ENCODE measurements at places on chromosomes 3 and 15.

DNA sequence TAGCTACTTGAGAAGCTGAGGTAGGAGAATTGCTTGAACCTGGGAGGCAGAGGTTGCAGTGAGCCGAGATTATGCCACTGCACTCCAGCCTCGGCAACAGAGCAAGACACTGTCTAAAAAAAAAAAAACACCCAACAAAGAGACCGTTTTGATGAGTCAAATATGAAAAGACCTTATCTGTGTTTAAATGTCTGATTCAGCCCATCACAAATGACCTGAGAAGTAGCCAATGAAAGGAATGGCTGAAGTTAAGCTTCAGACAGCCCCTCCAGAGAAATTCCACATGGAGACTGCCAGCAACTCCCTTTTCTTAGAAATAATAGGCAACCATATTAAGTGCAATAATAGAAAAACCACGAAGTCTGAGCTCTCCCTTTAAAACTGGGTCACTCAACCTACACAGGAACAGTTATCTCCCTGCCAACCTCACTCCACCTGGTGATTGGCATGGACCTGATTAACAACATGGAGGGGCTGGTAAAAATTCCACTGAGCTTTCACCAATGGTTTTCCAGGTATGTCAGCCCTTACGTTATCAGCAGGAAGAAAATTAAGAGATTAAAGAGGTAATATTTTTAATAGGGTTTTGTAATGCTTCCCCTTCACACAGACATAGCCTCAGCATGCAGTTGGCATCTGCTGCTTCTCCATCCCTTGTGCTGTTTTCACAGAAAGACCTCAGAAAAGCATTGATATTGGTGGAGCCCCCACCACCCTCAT lies 238.1 kb upstream of the STT3B start:
- DNase-seq: no peak

DNA sequence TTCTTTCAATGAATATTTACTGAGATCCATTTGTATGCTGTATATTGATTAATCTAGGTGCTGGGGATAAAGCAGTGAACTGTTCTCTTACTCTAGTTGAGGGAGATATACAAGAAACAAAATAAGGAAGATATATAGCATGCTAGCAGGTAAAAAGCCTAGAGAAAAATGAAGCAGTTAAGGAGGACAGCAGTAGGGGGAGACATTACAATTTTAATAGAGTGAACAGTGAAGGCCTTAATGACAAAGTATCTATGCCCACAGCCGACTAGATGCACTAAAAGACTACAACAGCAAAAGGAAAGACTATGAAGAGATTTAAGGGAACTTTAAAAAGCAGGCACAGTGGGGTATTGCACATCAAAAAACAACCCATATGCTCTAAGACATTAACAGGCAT lies 81.4 kb downstream of the XRN1 start:
- DNase-seq: peak; percentile 3

- no peak for DNase-seq
Measured at GRCh38 chr3:170701696-170702678, 116.1 kb upstream of the SLC7A14 start.

DNA sequence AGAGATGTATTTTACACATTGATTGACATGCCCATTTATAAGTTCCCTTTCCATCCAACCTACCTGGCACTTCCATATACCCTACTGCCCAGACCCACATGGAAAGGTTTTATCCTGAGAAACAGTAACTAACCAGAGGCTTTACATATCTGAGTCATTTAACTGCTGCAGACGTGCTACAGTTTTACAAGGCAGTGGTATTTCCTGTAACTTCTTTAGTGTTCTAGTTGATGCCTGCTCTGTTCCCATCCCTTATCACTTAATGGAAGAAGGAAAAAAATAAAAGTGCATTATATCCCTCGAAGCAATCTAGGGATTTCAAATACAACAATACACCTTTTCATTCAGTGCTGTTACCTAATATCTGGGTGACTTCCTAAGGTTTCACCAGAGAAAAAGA lies 107.1 kb downstream of the TMCO5A start:
- no peak for DNase-seq

- DNase-seq: no peak
Measured at GRCh38 chr3:49916686-49917085, 12.9 kb downstream of the MON1A start.

DNA sequence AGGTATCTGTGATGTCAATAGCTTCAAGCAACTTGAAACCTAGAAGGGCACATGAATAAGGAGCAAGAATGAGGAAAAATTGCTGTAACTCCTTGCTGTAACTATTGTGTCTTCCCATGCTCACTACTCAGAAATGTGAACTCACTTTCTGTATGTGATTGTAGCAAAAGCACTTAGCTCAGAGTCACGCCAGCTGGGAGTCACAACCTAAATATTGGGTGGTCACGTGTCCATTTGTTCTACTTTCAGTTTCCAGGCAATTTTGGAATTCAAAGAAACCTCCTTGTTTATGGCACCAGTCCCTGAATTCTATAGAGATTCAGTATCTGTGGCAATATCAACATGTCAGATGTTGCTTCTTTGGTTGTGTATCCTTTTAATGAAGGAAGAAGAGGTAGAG lies 241.6 kb upstream of the AZI2 start:
- DNase-seq: no peak

DNA sequence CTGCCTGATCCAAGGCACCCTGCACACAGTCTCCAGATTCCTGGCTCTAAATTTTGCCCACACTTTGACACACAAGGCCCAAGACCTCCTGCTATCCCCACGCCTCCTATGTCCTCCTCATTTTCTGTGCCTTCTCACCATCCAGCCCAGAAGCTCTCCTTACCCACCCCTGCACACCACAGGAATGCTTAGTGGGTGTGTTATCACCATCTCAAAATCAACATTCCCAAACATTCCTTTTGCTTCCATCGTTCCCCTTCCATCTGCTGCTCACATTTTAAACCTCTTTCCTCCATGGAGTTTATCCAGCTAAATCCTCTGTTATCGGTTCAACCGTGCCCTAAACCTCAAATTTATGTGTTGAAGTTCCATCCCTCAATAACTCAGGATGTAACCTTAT lies 43.9 kb downstream of the DGKG start:
- DNase-seq: no peak

- no peak for DNase-seq
Measured at GRCh38 chr3:158950178-158950901, 148.5 kb downstream of the MFSD1 start.
